HT1080 (cell line): ENCODE measurements at places on chromosomes 12 and 14. TPM values are rescaled to one million over a fixed set of nuclear protein-coding genes. Genes with fewer than 3 reads are reported as not detected.

- no peak for DNase-seq
Measured at GRCh38 chr12:88327276-88327675, 185.2 kb downstream of the TMTC3 start.

- no peak for DNase-seq
Measured at GRCh38 chr12:3045494-3045893, 31.7 kb upstream of the TSPAN9 start.

- DNase-seq: no peak
Measured at GRCh38 chr12:58564721-58565120, 355.6 kb downstream of the LRIG3 start.

DNA sequence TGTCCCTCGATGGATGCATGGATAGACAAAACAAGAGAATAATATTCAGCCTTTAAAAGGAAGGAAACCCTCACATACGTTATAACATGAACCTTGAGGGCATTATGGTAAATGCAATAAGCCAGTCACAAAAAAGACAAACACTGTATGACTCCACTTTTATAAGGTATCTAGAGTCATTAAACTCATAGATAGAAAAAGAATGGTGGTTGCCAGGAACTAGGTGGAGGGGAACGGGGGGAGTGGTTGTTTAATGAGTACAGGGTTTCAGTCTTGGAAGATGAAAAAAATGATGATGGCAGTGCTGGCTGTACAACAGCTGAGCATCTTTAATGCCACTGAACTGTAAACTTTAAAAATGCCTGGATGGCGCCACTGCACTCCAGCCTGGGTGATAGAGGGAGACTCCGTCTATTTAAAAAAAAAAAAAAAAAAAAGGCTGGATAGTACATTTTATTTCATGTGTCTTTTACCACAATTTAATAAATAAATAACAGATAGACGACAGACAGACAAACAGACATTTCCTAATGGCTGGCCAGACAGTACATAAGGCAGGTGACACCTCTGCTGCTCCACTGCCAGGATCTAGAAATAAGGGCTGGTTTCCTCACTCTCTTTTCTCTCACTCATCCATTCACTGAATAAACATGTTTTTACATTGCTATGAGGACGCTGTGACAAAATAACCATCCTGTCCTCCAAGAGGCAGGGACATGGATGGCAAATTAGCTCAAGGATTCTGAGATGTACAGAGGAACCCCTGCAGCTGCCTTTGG lies 118.8 kb downstream of the FOXN3 start:
- no peak for DNase-seq

The CFAP54 gene
- total RNA-seq: 0.63 and 5.3 TPM in 2 replicates
